ENCODE measurements at places on chromosomes 16 and 17. TPM values are rescaled to one million over a fixed set of nuclear protein-coding genes. Genes with fewer than 3 reads are reported as not detected.

MMP25 gene
- under 0.01 TPM for total RNA-seq

CEP112 gene
- total RNA-seq, result 10.4 TPM

TPSB2 gene
- not detected for total RNA-seq

ITGAX gene
- total RNA-seq, result 0.81 TPM

GAST gene
- total RNA-seq, result not detected

PRAC2 gene
- total RNA-seq, result not detected

MC1R gene
- 2.1 TPM for total RNA-seq

AKAP10 gene
- total RNA-seq, result 21.2 TPM

PROCA1 gene
- 0.81 TPM for total RNA-seq

MCRIP1 gene
- 175 TPM for total RNA-seq

ZSCAN10 gene
- not detected for total RNA-seq

CCL16 gene
- total RNA-seq, result 0.19 TPM

HLF gene
- total RNA-seq, result 0.18 TPM

CCDC102A gene
- 9.9 TPM for total RNA-seq

TMEM106A gene
- 1.3 TPM for total RNA-seq

WSCD1 gene
- total RNA-seq, result 71.0 TPM

GNG13 gene
- total RNA-seq, result not detected

SP2 gene
- total RNA-seq, result 1.6 TPM

EVI2A gene
- 0.94 TPM for total RNA-seq

TBX2 gene
- 1.0 TPM for total RNA-seq

NATD1 gene
- total RNA-seq, result 1.5 TPM

CDC27 gene
- total RNA-seq, result 152 TPM

MYO15A gene
- total RNA-seq, result not detected

CCT6B gene
- total RNA-seq, result 0.38 TPM

TMEM238L gene
- not detected for total RNA-seq

CCL17 gene
- not detected for total RNA-seq

CSNK2A2 gene
- 34.8 TPM for total RNA-seq

MT1H gene
- not detected for total RNA-seq

CA5A gene
- total RNA-seq, result not detected

PHB1 gene
- 234 TPM for total RNA-seq

MYH2 gene
- not detected for total RNA-seq

CEP20 gene
- 18.0 TPM for total RNA-seq

PRCD gene
- total RNA-seq, result 0.85 TPM

HOXB1 gene
- not detected for total RNA-seq

TMC5 gene
- not detected for total RNA-seq
